ENCODE measurements at places on chromosomes 2 and 18. TPM values are rescaled to one million over a fixed set of nuclear protein-coding genes. Genes with fewer than 3 reads are reported as not detected.

Gene ST3GAL5
- total RNA-seq: 153 TPM

Gene SH3RF3
- total RNA-seq: 18.3 TPM

Gene GNAL
- total RNA-seq: 2.2 TPM

Gene CELF4
- total RNA-seq: 14.8 TPM

Gene NEURL3
- not detected for total RNA-seq

Gene KCNK3
- 595 TPM for total RNA-seq

Gene NDUFS1
- 196 TPM for total RNA-seq

Gene BOLL
- total RNA-seq: not detected

Gene IL1B
- total RNA-seq: not detected

Gene TMEM163
- total RNA-seq: 3.6 TPM

Gene NT5DC4
- not detected for total RNA-seq

Gene ALPI
- not detected for total RNA-seq

Gene ATOH8
- 44.0 TPM for total RNA-seq

Gene POTEJ
- not detected for total RNA-seq

Gene FAM98A
- total RNA-seq: 26.4 TPM

Gene LBX2
- 2.0 TPM for total RNA-seq

Gene DOCK10
- total RNA-seq: 18.2 TPM

Gene C2orf68
- 16.9 TPM for total RNA-seq

Gene GLI2
- 0.78 TPM for total RNA-seq

Gene SERPINB11
- not detected for total RNA-seq

Gene WDR7
- total RNA-seq: 34.6 TPM

Gene HRH4
- total RNA-seq: not detected

Gene MYO5B
- total RNA-seq: 1.6 TPM

Gene ARHGAP28
- 7.3 TPM for total RNA-seq

Gene EPAS1
- total RNA-seq: 272 TPM

Gene SERPINB10
- not detected for total RNA-seq

Gene MBD1
- total RNA-seq: 72.5 TPM

Gene STPG4
- not detected for total RNA-seq

Gene EFEMP1
- total RNA-seq: 257 TPM

Gene CDH20
- 0.07 TPM for total RNA-seq

Gene HTR2B
- total RNA-seq: 1.2 TPM

Gene CYS1
- total RNA-seq: 3.6 TPM

Gene BCL2
- 4.2 TPM for total RNA-seq

Gene SMAD4
- 150 TPM for total RNA-seq

Gene FAM117B
- 20.9 TPM for total RNA-seq

Gene KIAA2012
- not detected for total RNA-seq

Gene MC4R
- total RNA-seq: not detected

Gene C2orf80
- total RNA-seq: not detected

Gene FAM110C
- total RNA-seq: 8.5 TPM

Gene ZEB2
- total RNA-seq: 177 TPM

Gene RESP18
- not detected for total RNA-seq

Gene MAPK4
- total RNA-seq: 18.0 TPM

Gene UGT1A10
- not detected for total RNA-seq

Gene AQP4
- total RNA-seq: not detected

Gene GAD1
- 1.5 TPM for total RNA-seq
